Esophagus mucosa (tissue), 1 donor: ENCODE measurements at places on chromosomes 13 and 19.

GRCh38 chr13:111046590-111047141 lies 68.4 kb upstream of the ARHGEF7 start:
- ATAC-seq = no peak

GRCh38 chr19:58054901-58055874 lies 3.9 kb upstream of the ZNF135 start:
- ATAC-seq = no peak

- ATAC-seq = no peak
Measured at GRCh38 chr13:25616674-25617073, 244.9 kb downstream of the ATP8A2 start.

GRCh38 chr13:40124633-40125015 lies 469.2 kb downstream of the COG6 start:
- no peak for ATAC-seq

DNA sequence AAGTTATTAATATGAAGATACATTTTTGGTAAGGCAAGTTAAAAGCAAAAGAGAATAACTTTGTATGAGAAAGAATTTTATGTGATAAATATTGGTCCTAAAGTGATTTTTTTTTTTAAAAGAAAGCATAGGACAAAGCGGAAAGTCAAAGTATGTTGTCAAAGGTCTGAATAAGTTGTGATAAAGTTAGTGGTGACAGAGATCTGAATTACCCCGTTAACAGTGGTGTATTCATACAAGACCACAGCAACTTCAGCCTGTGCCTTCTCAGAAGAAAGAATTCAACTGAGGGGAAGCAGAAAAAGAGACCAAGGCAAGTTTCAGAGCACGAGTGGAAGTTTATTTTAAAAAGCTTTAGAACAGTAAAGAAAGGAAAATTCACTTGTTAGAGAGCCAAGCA lies 19.0 kb upstream of the ZNF566 start:
- no peak for ATAC-seq

DNA sequence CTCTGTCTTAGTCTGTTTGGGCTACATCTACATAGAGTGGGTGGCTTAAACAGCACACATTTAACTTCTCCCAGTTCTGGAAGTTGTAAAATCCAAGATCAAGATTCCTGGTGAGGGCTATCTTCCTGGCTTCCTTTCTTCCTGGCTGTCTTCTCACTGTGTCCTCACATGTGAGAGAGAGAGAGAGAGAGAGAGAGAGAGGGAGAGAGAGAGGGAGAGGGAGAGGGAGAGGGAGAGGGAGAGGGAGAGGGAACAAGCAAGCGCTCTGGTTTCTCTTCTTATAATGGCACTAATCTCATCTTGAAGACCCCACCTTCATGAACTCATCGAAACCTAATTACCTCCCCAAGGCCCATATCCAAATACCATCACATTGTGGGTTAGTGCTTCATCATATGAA lies 69.2 kb downstream of the CDK8 start:
- no peak for ATAC-seq

GRCh38 chr13:101545521-101545920 lies 93.0 kb downstream of the ITGBL1 start:
- no peak for ATAC-seq

DNA sequence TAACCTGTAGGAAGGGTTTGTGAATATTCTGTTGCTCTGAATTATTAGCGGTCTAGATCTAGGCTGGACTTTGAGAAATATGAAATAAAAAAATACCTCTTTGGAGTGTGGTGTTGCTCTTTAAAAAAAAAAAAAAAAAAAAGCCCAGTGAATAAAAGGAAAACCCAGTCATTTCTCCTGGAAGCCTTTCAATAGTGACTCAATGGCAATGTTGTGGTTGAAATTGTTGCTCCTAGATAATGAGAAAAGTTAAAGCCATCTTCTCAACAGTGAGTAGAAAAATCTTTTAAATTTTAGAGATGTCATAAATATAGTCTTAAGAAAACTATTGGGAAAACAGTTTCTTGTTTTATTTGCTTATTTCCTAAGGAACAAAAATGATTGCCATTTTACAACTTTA lies 135.3 kb downstream of the RFC3 start:
- ATAC-seq = no peak

DNA sequence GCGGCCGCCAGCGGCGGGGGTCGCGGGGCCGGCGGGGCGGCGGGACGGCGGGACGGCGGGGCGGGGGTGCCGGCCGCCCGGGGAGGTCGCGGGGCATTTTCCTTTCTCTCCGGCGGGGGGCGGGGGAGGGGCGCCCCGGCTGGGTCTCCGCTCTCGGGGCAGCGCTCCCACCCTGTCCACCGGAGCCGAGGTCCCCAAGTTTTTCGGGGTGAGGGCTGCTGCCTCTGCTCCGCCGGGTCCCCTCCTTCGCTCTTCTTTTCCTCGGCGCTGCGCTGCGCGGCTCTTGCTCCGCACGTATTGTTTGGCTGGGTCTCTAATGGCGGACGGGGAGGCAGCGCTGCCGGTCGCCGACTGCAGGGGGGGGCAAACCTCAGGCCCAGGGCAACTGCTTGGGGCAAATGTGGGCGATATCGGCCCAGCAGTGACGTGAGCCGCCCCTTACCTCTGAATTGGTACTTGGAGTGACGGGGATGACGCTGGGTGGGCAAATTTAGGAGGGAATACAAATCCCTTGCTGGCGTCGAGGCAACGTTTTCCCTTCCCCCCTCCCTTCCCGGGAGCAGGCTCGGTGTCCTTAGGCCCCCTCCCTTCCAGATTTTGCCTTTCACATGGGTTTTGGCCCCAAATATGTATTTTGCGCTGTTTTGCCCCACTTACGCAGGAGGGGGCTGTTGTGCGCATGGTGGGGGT lies 759 bp downstream of the ZMYM2 start:
- no peak for ATAC-seq

DNA sequence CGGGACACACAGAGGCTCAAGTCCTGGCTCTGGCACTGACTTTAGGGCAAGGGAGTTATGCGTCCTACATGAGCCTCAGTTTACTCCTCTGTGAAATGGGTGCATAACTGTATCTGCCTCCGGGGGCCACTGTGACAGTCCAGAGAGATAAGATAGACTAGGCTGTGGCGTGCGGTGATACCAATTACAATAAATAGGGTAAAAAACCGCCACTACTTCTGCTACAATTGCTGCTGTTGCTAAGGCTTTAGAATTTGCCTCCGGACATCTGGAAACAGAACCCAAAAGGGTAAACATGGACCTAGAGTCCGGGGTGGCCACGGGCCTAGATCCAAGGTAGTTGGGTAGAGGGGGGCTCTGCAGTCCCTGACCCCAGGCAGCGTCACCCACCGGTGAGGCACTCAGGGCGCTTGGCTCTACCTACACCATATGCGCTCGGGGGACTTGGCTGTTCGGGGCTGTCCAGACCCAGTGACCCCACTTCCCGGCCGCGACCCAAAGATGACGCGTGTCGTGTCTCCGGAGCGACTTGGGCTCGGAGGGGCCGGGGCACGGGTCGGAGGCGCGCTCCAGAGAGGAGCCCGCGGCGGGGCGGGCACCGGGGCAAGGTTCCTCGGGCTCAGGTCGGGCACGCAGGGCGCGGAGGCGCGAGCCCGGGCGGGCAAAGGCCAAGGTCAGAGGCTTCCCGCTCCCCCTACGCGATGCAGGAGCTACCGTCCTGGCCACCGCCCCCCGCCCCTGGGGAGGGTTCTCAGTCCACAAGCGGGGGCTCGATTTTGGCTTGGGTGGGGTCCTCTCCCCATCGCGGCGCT lies 1.1 kb downstream of the INSR start:
- ATAC-seq = peak; percentile 16

- peak; percentile 58 for ATAC-seq
Measured at GRCh38 chr19:48152551-48152950, 17.6 kb downstream of the LIG1 start.

DNA sequence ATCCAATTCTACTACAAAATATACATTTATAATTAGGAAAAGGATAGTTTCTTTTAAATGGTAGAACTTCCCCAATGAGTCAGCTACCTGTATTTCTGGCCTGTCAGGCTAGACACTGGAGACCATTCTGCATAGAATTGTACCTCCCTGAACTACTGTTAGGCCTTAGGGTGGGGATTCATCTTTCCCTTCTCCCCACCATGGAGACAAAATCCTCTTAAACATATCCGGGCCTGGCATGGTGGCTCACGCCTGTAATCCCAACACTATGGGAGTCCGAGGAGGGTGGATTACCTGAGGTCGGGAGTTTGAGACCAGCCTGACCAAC lies 24.5 kb upstream of the TPT1 start:
- ATAC-seq = peak; percentile 60

GRCh38 chr13:49373716-49374115 lies 70.1 kb downstream of the CAB39L start:
- ATAC-seq = no peak

- ATAC-seq = no peak
Measured at GRCh38 chr13:28584873-28585381, 74.0 kb upstream of the POMP start.

GRCh38 chr13:98484289-98485219 lies 92.4 kb downstream of the STK24 start:
- peak; percentile 93 for ATAC-seq

DNA sequence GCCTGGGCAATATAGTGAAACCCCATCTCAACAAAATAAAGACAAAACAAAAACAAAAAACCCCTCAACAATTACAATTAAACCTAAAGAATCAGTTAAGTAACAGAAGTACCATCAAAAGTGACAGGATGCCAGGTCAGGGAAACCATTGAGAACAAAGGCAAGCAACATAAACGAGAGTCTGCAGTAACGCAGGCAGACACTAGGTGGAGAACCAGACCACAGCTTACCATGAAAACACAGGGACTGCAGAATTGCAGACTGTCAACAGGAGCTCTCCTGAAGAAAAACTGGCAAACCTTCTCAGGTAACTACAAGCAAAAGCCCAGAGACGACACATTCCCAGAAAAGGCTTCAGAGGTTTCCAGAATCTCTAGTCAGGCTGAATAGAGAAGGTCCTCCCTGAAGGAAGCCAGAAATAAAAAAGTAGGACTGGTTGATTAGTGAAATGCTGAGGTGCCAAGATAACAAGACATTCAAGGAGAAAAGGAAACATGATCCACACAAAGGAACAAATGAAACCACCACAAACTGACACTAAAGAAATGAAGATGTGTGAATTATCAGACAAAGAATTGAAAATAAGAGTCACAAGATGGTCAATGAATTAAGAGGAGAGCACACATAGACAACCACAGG lies 2.2 kb upstream of the ZNF665 start:
- peak; percentile 73 for ATAC-seq

- ATAC-seq = no peak
Measured at GRCh38 chr19:1222394-1222793, 15.4 kb downstream of the CBARP start.

DNA sequence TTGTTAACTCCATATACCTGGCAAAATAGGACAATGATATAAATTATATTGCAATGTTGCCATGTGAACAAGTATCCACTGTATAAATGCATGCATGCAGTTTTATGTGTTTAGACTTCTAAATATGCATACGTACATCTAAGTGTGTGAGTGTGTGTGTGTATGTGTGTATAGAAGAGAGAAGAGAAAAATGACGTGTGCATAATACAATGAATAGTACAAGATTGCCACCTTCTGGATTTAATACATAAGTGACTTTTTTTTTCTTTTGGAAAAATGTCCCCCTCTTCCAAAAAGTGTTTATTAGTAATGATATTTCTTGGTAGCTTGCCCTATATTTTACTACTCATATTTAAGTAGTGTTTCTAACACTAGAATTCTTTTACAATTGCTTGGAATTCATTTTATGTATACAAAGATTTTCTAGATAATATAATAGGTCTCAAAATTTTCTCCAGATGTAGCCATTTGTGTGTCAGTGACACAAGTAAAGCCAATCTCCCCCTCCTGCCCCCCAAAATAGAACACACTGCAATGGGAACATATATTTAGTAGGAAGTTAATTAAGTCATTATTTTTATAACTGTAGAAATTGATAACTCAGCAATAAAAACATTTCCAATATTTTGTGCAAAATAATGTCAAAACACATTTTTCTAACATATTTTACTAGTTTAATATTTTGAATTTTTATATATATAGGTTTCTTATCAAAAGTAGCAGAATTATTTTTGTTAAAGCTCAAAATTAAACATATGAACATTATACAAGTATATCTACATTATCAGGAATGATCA lies 783.3 kb upstream of the ATXN8OS start:
- ATAC-seq = no peak

DNA sequence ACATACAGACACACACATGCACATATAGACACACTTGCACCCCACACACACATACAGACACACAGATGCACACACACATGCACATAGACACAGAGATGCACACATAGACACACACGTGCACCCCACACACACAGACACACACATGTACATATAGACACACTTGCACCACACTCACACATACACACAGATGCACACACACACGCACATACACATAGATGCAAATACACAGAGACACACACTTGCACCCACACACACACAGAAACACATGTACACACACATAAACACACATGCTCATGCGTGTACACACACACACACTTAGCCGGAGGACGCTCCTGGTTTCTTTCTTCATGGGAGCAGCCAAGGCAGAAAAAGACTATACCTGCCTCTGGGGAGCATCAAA lies 10.0 kb downstream of the COL4A2 start:
- ATAC-seq = no peak

GRCh38 chr13:52809310-52809769 lies 39.1 kb downstream of the PCDH8 start:
- ATAC-seq = no peak

GRCh38 chr19:18450931-18451836 lies 13.3 kb upstream of the ISYNA1 start:
- ATAC-seq = peak; percentile 80

GRCh38 chr19:6239401-6239844 lies 40.4 kb downstream of the MLLT1 start:
- ATAC-seq = peak; percentile 57

DNA sequence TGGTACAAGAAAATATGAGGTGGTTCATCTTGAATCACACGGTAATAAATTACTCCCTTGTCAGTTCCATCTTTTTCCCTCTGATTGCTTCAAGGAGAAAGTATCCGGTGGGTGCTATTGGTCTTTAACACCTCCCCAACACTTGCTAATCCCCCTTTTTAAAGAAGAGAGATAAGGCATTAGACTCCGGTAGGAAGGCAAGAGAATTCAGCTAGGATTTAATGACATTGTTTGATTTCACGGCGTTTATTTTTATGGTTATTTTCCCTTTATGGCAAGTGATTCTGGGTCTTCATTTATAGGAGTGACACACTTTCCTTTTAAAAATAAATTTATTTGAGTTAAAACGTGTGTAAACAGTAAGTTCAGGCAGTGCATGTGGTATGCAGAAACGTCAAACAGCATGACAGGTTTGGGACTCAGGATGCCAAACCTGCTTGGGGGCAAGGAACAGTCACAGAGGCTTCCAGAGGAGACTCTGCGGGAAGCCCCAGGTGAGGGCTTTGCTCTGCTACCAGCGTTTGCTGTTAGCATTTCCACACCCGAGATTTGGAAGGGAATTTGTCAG lies 36.5 kb downstream of the TSHZ3 start:
- no peak for ATAC-seq

DNA sequence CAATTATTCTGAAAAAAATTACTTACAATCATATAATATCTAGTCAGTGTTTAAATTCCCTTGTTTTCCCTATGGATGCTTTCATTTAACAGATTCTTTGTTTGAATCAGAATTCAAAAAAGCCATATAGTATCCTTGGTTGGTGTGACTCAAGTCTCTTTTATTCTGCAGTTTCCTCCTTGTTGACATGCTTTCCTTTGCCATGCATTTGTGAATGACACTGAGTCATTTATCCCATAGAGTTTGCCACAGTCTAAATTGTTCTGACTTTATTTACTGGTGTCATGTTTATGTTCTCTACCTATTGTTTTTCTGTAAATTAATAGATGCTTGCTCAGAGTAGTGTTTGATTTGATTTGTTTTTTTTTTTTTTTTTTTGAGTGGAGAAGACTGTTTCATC lies 893.8 kb upstream of the SLC10A2 start:
- ATAC-seq = no peak

GRCh38 chr19:50459638-50460037 lies 16.7 kb upstream of the EMC10 start:
- no peak for ATAC-seq

- no peak for ATAC-seq
Measured at GRCh38 chr13:112998521-112999280, 29.7 kb downstream of the MCF2L start.
